ENCODE measurements at places on chromosomes 3 and 15.

DNA sequence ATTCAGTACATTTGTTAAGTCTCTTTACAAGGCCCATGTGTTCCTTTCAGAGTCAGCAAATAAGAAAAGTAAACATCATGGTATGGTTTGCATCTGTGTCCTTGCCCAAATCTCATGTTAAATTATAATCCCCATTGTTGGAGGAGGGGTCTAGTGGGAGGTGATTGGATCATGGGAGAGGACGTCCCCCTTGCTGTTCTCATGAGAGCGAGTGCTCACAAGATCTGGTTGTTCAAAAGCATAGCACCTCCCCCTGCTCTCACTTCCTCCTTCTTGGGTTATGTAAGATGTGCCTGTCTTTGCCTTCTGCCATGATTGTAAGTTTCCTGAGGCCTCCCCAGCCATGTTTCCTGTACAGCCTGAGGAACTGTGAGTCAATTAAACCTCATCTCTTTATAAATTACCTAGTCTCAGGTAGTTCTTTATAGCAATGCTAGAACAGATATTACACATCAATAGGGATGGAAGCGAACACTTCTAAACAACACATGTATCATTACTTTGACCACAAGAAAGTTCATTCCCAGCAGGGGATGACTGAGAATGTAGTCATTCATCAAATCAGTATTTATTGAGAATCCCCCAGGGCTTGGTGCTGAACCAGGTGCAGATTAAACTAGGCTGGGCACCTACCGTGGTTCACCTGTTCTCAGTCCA lies 4.1 kb downstream of the EFCAB12 start:
- DNase-seq: no peak

- no peak for DNase-seq
Measured at GRCh38 chr3:56939834-56940233, 120.6 kb upstream of the SPATA12 start.

- no peak for DNase-seq
Measured at GRCh38 chr3:190360228-190360627, 27.7 kb upstream of the CLDN16 start.

- no peak for DNase-seq
Measured at GRCh38 chr3:63029921-63030320, 154.7 kb upstream of the CADPS start.

- DNase-seq: no peak
Measured at GRCh38 chr3:189555558-189555881, 75.7 kb upstream of the TP63 start.

DNA sequence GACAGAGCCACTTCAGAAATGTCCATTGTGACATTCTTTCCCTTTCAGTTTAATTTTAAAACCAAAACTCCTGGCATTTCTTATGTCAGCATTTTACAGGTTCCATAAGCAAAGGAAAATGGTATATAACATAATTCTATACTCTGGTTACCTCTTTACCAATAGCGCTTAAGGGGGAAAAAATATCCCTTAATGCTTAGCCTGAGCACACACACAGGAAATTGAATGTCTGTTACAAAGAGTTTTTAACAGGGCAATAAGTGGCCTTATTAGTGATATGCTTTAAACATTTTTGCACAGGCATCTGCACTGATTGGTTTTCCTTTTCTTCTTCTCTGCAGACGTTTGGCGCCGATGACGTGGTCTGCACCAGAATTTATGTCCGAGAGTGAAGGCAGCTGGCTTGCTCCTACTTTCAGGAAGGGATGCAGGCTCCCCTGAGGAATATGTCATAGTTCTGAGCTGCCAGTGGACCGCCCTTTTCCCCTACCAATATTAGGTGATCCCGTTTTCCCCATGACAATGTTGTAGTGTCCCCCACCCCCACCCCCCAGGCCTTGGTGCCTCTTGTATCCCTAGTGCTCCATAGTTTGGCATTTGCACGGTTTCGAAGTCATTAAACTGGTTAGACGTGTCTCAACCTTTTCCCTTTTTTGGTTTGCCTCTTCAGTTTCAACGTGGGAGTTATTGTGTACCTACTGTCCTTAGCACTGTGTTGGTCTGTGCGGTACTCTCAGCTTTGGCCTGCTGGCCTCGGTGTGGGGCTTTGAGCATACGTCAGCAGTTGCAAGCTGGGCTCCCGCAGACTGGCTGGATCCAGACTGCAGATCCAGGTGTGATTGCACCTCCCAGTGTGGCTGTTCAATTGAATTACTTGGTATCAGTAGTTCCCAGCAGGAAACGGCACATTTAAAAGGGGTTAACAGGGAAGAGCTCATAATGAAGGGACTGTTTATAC lies 7.7 kb downstream of the CRABP1 start:
- DNase-seq: no peak

DNA sequence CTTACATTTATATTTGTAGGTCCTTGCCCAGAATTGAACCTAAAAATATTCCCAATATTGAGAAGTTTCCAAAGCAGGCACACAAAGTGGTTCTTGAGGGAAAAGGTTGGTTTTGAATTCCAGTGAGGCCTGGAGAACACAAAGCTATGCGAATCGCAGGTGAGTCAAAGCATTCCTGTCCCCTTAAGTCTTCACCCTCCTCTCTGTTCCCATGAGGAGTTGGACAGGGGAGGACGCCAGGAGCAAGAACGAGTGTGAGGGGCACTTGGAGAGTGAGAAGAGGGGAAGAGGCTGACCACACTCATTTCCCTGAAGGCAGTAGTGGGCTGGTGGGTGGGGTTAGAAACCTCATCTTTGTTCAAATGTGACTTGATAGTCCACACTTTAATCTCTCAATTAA lies 185.8 kb upstream of the EOMES start:
- no peak for DNase-seq

DNA sequence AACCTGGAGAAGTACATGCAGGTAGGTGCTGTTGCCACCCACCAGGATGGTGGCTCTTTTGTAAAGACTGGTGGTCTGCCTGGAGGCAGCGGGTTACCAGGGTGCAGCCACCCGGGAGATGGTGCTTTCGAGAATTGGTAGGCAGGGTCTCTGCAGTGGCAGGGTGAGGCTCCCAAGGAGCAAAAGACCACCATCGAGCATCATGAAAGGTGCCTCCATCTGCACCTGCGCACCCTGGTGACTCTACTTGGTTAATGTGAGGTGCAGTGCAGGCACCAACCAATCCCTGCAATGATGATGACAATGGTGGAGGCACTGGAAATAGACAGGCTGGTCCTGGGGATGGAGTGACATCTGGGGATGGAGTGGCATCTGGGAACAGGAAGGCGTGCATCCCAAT lies 236.7 kb downstream of the ADAMTS17 start:
- DNase-seq: no peak

DNA sequence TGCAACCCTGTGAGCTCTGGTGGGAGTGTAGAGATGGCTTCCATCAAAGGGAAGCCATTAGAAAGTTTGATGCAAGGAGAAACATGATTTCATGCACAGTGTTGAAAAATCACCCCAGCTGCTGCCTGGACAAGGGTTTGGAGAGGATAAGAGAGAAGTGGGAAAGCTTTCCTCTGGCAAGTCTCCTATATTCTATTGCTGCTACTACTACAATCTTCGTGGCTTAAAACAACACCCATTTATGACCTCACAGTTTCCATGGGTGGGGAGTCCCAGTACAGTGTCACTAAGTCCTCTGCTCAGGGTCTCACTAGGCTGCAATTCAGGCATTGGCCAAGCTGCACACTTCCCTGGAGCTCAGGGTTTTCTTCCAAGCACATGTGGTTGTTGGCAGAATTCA lies 229.3 kb downstream of the TAFA4 start:
- DNase-seq: no peak

GRCh38 chr15:92051716-92052115 lies 198.2 kb downstream of the SLCO3A1 start:
- no peak for DNase-seq

DNA sequence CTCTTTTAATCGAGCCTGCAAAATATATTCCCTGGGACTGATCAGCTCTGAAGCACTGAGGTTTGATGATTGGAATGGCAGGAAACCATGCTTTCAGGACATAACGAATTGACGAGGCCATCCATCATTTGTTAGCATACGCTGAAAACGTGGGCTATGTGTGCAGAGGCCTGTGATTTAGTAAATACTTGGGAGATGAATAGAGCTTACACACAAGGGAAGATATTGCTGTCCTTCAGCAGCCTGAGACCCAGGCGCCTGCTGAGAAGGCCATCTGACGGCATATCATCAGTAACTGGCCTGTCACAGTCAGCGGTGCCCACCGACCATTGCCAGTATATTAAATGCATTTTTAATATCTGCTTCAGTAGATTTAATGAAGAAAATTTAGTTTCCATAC lies 16.2 kb downstream of the CDIN1 start:
- DNase-seq: no peak

DNA sequence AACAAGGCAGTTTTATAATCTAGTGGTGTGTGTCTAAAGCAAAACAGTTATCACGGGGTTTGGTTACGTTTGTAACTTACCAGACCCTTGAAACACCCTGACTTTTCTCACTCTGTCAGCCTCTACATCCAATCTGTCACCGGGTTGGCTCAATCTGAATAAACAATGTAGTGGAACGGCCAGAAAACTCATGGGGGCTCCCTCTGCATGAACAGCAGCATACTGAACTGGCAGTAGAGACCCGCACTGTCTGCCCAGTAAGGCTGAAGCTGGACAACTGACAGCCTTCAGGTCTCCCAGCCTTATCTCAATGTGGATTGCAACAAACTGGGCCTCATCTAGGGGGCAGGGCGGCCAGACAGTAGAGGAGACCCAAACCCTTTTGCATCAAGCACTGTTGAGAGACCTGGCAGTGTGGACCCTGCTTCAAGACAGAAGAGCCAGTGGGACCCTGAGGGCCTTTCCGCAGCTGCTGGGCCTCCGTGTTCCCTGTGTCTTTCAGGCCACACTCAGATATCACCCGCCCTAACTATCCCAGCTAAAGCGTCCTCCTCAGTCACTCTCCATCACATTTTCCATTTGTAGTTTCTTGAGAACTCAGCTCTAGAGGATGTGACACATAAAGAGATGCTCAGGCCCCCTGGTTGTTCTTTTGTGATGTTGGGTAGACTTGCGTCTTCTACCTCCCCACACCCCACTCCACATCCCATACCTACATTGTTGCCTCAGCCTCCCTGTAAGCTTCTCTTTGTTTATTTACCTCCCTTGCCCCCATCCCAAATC lies 181.2 kb upstream of the NR2E3 start:
- DNase-seq: no peak

- DNase-seq: no peak
Measured at GRCh38 chr15:100923902-100924301, 4.7 kb downstream of the LRRK1 start.

DNA sequence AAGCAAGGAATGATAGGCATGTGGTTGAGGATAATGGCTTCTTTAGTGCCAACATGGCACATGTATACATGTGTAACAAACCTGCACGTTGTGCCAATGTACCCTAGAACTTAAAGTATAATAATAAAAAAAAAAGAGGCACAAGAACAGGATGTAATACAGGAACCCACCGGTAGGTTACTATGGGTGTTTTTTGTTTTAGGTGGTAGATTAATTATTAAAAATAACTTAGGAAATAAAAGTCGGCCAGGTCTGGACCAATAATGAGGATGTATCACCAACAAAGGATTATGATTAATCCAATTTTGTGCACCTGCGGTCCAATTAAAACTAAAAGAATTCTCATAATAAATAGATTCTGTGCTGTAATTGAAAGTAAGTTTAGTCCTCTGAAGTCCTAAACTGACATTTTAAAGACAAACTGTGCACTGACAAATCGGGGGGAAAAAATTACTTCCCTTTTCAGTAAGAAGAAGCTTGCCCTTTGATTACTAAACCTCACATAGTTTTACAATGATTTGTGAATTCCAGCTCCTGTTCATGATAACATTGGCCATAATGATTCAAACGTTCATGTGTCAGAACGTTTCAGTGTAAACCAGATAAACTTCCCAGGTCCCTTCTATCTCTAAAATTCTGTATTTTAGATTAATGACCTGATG lies 62.2 kb downstream of the CASR start:
- no peak for DNase-seq

DNA sequence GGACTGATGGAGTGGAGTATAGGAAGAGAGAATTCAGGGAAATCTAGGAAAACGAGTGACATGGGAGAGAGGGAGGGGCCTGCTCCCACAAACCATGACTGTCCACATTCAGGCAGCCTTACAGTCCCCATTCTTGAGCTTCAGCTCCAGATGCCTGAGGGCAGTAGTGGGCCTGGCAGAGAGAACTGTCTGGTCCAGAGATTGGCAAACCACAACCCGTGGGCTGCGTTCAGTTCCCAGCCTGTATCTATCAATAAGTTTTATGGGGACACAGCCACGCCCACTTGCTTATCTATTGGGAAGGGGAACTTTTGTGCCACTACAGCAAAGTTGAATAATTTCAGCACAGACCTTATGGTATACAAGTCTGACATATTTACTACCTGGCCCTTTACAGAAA lies 63.8 kb downstream of the SLCO2A1 start:
- no peak for DNase-seq

DNA sequence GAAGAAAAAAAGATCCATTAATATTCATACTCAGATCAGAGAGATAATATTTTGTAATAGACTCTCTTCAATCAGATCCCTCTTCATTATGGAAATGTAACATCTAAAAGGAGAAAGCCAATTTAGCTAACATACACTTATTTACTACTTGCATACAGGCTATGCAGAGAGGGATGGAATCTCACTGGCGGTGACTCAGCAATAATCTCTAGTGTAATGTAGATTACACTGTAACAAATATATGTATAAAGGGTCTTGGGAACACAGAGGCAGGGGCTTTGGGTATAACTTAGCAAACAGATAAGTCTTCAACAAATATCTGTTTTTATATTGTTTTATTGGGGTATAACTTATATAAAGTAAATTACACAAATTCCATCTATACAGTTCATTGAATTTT lies 69.6 kb downstream of the CGNL1 start:
- no peak for DNase-seq

DNA sequence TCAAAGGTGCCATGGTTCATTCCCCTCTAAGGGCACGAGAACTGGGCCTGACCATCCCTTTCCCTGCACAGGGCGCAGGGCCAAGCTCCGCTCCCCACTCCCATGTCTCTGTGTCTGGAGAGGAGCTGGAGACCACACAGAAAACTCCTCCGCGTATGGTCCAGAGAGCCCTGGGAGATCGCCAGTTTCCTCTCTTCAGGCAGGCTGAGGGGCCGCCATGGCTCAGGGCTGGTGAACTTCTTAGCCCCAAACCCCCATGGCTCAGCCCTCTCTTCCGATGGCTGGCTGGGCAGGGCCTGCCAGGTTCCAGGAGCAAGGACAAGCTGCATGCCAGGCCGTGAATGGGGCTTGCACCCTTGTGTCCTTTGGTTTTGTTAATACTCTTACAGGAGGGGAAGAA lies 52.9 kb downstream of the EXOG start:
- no peak for DNase-seq

- no peak for DNase-seq
Measured at GRCh38 chr15:57152666-57153539, 223.4 kb upstream of the CGNL1 start.

- DNase-seq: no peak
Measured at GRCh38 chr15:80006946-80007345, 36.0 kb upstream of the BCL2A1 start.

DNA sequence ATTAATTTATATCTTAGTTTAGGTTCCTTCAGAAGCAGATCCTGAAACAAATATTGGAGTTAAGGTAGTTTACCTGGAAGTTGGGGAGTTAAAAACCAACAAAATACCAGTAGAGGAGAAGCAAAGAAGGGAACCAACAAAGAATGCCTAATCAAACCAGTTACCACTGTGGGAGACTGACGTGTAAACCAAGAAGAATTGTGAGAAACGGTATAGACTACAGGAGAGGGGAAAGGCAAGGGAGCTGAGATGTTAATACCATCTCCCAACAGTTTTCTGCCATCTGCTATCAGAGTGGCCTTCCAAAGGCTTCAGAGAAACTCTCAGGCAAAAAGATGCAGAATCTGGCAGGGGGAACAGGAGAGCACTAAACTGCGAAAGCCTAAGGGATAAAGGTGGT lies 53.5 kb downstream of the BFSP2 start:
- no peak for DNase-seq

All from stimulated activated CD4-positive, alpha-beta T cell treated with anti-CD3 and anti-CD28 coated beads, Interleukin-1b, Interleukin-23, amount 100 ng/mL, for 4 hours (primary cell).